Skeletal muscle cell (primary cell): ENCODE measurements at places on chromosomes 3 and 15.

GRCh38 chr3:105274536-105274935, 92.2 kb upstream of the ALCAM start:
- DNase-seq, result peak; percentile 6

GRCh38 chr3:147736226-147736625, 327.1 kb downstream of the ZIC1 start:
- DNase-seq, result no peak

DNA sequence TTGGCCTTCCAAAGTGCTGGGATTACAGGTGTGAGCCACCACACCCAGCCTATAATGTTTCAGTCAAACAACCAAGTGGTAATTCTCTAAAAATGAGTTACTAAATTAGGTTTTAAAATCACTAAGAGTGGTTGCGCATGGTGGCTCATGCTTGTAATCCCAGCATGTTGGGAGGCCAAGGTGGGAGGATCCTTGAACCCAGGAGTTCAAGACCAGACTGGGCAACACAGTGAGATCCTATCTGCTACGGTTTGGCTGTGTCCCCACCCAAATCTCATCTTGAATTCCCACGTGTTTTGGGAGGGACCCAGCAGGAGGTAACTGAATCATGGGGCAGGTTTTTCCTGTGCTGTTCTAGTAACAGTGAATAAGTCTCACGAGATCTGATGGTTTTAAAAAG, 26.1 kb downstream of the SEC11A start:
- no peak for DNase-seq

DNA sequence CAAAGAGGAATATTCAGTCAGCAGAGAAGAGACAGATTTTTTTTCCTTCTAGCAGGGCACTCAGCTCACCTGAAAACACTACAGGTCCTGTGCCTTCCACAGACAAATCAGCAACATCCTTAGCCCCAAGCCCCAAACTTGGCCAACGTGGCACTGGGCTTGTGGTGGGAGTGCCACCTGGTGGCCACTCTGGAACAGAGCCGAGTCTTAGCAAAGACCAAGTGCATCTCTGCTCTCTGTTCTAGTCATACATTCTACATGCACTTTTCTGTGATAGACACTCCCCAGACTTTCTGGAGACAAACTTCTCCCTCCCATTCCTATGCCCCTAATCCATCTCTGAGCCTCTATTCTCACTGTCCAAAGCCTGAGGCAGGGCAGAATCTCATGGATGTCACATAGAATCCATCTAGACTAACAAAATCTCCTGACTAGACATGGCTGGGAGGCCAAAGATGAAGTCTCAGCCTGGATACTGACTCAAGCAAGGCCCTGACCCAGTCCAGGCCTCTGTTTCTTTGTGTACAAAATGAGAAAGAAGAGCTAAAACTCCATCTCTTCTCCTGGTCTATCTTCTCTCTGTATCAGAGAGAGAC, 5.1 kb upstream of the SEMA7A start:
- DNase-seq, result no peak

DNA sequence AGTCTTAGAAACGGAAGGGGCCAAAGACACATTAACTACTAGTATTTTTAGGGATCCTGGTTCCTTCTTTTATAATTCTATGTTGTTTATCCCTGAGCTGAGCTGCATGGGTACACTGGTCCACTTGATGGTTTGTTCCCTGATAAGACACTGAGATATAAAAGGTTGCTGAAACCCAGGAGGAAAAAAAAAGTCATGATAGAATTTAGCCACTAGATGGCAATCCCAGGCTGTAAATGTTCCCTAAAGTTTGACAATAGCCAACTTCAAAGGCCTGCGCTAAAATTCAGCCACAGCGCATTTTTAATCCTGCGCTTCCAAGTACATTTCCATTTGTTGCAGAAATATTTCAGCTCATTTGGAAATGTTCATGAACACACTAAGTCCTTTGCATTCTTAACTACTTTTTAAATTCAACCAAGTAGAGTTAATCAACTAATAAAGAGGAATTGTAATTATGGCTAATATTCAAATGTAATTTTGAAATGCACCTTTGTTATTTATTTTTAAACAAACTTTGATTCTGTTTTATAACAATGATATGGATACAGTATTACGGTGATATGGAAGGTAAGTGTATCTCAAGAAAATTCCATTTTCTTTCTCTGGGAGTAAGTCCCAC, 249.3 kb upstream of the FEZF2 start:
- no peak for DNase-seq
